H9 (cell line): ENCODE measurements at places on chromosomes 5 and 9. TPM values are rescaled to one million over a fixed set of nuclear protein-coding genes. Genes with fewer than 3 reads are reported as not detected.

GDA gene
- 3.6 and 3.8 TPM in 2 replicates for total RNA-seq

KLHL9 gene
- total RNA-seq = 17.4 and 18.2 TPM in 2 replicates

INSL4 gene
- total RNA-seq = not detected in 2 replicates

ADAMTS19 gene
- 20.3 and 20.8 TPM in 2 replicates for total RNA-seq

SLC46A2 gene
- total RNA-seq = not detected in 2 replicates

SCGB3A2 gene
- 62.5 and 66.0 TPM in 2 replicates for total RNA-seq

SHLD3 gene
- 2.9 and 3.8 TPM in 2 replicates for total RNA-seq

EXD3 gene
- 13.5 and 15.3 TPM in 2 replicates for total RNA-seq

NRARP gene
- 22.8 and 23.8 TPM in 2 replicates for total RNA-seq

FRRS1L gene
- total RNA-seq = 3.3 and 3.5 TPM in 2 replicates

CCL27 gene
- 0.28 and 1.0 TPM in 2 replicates for total RNA-seq
